Fibroblast of pulmonary artery (primary cell): ENCODE measurements at places on chromosomes 3 and 15.

DNA sequence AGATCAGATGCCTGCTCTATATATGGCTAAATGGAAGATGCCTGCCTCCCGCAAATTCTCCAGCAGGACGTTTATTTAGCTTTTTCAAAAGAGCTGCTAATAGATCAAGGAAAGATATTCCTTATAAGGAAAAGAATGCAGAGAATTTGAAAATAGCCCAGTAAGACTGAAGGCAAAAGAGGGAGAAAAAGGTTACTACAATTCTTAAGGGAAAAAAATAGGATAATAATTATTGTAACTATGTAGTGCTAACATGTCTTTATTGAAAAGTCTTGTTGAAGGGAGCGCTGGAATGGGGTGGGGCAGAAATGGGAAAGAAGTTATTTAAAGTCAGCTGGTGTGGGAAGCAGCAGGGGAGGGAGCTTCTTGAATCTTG is 2.9 kb downstream of the TPM1 start:
- DNase-seq: no peak

DNA sequence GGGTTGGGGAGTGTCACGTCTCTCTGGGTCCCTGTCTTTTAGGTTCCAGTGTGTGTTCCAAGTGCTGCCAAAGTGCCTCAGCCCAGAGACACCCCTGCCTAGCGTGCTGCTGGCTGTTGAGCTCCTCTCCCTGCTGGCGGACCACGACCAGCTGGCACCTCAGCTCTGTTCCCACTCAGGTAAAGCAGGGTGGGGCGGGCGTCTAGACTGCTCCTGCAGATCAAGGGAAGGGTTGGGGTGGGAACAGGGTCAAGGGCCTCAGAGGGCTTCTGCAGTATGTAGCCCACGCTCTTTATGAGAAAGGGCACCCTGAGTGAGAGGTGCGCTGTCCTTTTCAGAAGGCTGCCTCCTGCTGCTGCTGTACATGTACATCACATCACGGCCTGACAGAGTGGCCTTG is 17.2 kb downstream of the ATRIP start:
- no peak for DNase-seq

DNA sequence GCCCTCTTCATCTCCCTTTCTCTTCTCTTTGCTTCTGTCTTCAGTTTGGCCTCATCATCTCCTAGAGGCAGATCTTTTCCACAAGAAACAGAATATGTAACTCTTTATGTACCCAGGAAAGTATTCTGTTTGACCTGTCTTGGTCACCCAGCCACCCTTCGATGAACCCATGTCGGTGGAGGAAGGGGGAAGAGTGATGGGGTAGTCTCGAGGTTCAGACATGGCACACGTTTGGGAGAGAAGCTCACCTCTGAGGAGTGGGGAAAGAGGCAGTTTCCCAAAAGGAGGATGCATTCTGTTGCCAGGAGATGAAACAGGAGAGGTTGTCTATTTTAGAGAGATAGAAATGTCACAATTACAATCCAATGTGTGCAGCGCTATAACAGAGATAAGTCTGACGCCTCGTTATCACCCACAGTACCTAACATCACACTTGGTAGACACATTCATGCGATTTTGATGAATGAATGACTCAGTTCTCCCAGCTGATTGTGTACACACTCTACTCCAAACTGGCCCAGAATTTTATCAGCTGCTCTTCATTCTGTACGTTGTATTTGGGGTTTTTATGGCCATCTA is 722 bp upstream of the CCDC50 start:
- DNase-seq: no peak

- peak; percentile 27 for DNase-seq
These were observed 190.5 kb upstream of the CMC1 start for GRCh38 chr3:28050885-28051284.

- DNase-seq: peak; percentile 50
These were observed 176.5 kb downstream of the RAP2B start for GRCh38 chr3:153338487-153338886.

GRCh38 chr15:79311901-79312553 is 1.1 kb downstream of the TMED3 start:
- no peak for DNase-seq

GRCh38 chr3:40939030-40939740 is 260.1 kb upstream of the CTNNB1 start:
- DNase-seq: no peak

DNA sequence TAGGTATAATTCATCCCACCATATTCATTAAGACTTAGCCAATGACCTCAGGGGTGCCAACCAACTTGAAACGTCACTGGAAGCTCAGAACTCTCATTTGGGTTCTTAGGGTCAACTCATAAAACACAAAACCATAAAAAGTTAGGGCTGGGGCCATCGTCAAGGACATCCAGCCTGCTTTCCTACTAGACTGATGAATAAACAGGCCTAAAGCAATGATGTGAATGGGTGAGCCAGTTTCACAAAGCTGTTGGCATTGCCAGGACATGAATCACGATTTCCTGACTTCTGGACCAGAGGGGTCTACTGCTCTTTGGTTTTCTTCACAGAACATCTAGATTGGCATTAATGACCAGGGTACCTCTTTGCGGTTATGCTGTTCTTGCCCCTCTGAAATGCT is 64.7 kb downstream of the EOMES start:
- DNase-seq: peak; percentile 44

DNA sequence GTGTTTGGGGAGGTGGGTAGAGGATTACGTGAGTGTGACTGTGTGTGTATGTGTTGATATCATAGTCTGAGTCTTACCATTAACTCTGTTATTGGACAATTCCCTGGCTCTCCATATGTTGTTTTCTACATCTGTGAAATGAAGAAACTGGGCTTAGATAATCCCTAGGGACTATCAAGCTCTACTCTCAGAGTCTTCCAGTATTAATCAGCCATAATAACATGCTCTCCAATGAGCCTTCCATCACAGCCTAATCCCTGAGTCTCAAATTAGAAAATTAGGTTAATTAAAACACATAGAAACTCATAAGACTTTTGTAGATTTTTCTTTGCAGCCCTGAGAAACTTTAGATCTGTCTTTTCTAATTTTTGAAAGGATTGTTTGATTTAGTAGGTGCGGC is 404.2 kb upstream of the RARB start:
- DNase-seq: no peak

DNA sequence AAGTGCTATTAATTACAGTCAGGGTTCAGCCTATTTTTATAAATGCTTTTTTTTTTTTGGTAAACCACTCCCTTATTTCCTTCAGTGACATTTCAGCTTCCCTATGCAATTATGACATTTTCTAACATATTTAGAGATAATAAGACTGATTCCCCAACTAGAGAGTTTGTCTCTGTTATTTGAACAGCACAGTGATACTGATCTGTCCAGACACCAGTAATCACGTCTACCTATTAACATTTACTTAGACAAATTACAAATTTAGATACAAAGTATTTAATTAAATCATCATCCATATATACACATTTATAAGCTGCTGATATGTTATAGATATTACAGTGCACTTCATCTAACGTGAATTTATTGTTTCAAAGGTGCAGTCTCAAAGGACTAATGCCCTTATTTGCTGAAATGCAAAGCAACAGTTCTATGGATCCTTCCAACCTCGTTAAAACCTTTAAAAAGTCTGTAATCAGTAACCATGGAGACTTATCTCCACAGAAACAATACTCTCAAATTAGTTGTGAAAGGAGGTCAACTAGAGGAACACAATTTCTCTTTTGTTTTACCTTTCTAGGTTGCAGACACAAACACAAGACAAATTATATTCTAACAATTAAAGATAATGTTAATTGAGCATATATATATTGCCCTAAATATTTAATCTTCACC is 1531.1 kb downstream of the SI start:
- no peak for DNase-seq

- no peak for DNase-seq
These were observed 2.2 kb upstream of the ULK3 start for GRCh38 chr15:74845208-74845568.

DNA sequence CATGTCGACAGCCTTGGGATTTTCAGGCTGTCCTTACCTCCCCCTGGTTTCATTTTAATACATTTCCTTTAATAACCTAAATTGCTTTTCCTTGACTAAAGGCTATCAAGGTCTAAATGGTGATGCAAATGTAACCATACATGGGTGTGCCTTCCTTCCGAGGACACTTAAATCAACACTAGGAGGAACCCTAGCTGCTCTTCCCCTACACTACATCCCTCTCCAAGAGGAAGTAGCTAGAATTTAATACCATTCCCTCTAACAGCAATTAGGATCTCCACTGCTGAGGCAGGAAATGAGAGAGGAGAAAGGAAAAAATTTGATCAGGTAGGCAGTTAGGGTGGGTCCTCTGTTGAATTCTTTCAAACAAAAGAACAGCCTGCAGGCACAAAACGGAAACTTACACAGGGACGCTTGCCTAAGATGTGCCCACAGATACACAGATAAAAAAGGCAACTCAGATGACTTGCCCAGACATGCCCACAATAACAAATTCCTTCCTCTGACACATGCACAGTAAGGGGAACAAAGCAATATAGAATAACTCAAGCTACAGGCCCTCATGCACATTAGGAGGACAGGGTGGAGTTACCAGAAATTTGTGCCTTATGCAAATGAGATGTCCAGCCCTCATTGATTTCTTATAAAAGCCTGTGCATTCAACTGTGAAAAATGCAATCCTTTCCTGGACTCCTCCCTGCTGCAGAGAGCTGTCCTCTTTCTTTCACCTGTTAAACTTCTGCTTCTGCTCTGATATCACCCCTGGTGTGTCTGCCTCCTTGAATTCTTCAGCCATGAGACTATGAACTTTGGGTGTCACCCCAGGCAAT is 1024.4 kb upstream of the CADM2 start:
- no peak for DNase-seq

DNA sequence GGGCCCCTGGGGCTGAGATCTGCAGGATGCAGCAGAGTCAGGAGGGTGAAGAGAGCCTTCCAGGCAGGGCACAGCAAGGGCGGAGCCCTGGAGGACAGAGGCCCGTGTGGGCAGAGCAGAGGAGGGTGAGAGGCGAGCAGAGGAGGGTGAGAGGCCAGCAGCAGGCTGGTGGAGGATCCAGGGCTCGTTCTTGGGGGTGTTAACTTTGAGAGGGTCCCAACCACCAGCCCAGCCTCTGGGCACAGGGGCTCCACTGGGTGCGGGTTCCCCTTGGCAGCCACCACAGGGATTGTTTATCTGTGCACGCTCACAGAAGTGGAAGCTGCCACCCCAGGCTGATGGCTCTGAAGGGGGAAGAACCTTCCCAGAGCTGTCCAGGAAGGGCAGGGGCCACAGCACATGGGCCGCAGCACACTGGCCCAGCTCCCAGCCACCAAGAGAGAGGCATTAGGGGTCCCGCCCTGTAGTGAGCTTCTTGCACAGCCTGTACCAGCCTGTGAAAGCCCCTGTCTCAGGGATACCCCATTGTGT is 9.3 kb upstream of the PLXND1 start:
- no peak for DNase-seq

GRCh38 chr15:66923438-66923881 is 141.9 kb upstream of the SMAD3 start:
- DNase-seq: no peak

DNA sequence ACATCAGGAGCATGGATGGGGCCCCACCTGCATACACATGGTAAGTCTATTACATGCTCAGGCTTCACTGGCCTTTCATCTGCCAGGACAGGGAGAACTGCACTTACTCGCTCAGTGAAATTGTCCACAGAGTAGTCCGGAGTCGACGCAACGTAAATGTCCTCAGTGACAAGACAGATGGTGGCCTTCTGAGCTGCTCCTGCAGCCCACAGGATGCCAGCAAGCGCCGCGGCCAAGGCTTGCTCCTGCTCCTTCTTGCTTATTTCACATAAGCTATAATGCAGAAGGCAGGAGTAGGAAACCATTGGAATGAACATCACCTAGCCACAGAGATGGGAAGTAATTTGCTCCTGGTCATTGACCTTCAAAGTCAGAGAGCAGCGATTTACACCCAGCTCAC is 14.4 kb downstream of the MINDY4B start:
- DNase-seq: no peak

- DNase-seq: no peak
These were observed 38.0 kb upstream of the TM4SF1 start for GRCh38 chr3:149415484-149415883.

- peak; percentile 14 for DNase-seq
These were observed 104.5 kb downstream of the RARB start for GRCh38 chr3:25532431-25533162.

GRCh38 chr3:58743296-58743695 is 76.7 kb upstream of the FAM3D start:
- DNase-seq: no peak

GRCh38 chr15:29736012-29736743 is 86.1 kb downstream of the TJP1 start:
- no peak for DNase-seq

GRCh38 chr3:151873398-151873797 is at the start of gene SUCNR1:
SUCNR1 (plus strand) TSS chr3:151873643; CDS start chr3:151879893, 6,250 bp downstream.
- DNase-seq: no peak

GRCh38 chr15:78855746-78856145 is 16.9 kb upstream of the MORF4L1 start:
- peak; percentile 55 for DNase-seq

DNA sequence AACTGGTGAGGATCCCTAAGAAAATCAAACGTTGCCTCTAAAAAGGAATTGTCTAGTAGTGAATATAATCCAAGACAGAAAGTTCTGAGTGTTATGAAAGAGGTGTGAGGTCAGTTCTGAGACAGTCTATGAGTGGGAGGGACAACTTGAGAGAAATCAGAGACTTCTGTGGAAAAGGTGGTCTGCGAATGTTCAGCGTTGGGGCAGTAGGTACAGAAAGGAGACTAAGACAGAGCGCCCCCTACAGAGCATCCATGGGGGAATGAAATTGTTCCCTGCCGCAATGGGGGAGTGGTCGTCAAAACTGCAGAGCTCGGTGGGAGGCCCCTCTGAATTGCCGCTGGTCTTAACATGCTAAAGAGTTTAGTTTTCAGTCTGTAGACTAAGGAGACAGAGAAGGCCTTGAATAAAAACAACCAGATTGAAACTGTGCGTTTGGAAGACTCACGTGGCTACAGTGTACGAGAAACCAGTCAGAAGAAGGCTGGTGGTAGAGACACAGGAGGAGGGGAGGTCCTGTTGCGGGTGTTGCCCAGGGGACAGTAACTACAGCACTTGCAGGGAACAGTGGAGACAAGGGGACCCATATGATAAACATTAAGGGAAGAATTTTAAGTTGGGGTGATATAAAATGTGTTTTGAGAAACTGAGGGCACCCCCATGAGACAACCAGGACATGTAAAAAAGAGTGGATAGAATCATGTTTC is 6.9 kb downstream of the TNIK start:
- DNase-seq: peak; percentile 18

DNA sequence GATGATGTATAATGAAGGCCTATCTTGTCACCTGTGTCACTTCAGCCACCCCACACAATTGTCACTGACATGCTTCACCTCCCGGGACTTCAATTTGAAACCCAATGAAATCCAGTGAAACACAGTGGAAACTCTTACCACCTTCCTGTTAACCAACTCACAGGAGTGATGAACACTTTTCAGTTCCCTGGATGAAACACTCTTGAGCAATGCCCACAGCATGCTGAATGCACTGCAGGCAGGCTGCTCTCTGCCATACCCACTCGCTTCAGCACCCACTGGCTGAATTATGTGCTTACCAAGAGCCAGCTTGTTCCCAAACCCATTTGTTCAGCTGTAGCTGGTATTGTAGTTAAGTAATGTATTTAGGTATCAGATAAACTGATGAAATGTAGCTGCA is 47.0 kb downstream of the MAP2K1 start:
- DNase-seq: peak; percentile 29

GRCh38 chr15:53627279-53627678 is 132.2 kb downstream of the WDR72 start:
- no peak for DNase-seq
